Neural progenitor cell (in vitro differentiated cells): ENCODE measurements at places on chromosomes 5 and 9. TPM values are rescaled to one million over a fixed set of nuclear protein-coding genes. Genes with fewer than 3 reads are reported as not detected.

The ERAP2 gene
- not detected in 2 replicates for total RNA-seq

DNA sequence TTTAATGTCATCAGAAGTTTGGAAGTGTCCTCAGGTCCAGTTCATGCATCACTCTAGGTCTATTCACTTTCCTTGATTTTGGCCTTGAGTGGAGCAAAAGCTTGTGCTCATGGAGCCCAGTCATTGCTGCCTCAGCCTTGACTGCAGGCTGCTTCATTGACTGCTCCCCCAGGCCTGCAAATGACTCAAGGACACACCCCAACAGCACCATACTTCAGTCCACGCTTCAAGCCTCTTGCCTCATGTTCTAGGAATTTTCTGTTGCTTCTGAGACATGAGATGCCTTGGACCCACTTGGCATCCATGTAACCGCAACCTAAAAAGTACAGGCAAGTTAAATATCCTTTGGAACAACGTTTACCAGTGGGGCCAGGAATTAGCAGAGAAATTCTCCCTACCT, 193.7 kb downstream of the PIK3R1 start:
- no peaks in the 10 kb centered on the region for H3K36me3 ChIP-seq
- no peaks in the 10 kb centered on the region for H3K27me3 ChIP-seq
- peaks cover 13% of the 10 kb centered on the region for H3K4me1 ChIP-seq
- H3K4me3 ChIP-seq: no peak overlapping the region

- peak; percentile 31 for DNase-seq
- peaks cover 100% of the 10 kb centered on the region for H3K27me3 ChIP-seq
- H3K27ac ChIP-seq: no peak overlapping the region
These were observed 6.2 kb upstream of the NEUROG1 start for GRCh38 chr5:135541807-135542502.

The SLCO6A1 gene
- 0.51 and 2.1 TPM in 2 replicates for total RNA-seq

The PDE4D gene
- total RNA-seq: 2.0 and 2.3 TPM in 2 replicates

The RANBP3L gene
- not detected in 2 replicates for total RNA-seq

DNA sequence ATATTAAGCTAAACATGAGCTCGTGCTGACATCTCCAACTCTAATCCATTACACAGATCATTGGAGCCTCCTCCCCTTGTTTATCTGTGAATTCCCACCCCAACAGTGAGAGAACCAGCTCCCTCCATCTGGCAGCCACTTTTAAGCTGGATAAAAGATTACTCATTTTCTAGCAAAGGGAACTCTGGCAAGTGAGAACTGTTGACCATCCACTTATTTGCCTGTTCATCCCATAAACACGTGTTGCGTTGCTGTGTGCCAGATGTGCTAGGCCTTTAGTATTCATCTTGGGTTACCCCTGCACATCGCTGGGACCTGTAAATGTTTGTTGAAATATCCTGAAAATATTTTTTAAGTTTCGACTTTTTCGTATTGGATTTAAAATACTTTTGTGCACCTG, 2.4 kb upstream of the TOR1A start:
- H3K27me3 ChIP-seq: no peaks in the 10 kb centered on the region
- H3K4me1 ChIP-seq: no peaks in the 10 kb centered on the region
- H3K36me3 ChIP-seq: no peaks in the 10 kb centered on the region
- no peak overlapping the region for H3K4me3 ChIP-seq
- DNase-seq: no peak
- H3K27ac ChIP-seq: no peak overlapping the region

- no peaks in the 10 kb centered on the region for H3K4me1 ChIP-seq
- no peak overlapping the region for H3K27ac ChIP-seq
- no peaks in the 10 kb centered on the region for H3K36me3 ChIP-seq
- no peak overlapping the region for H3K4me3 ChIP-seq
- H3K27me3 ChIP-seq: no peaks in the 10 kb centered on the region
- DNase-seq: no peak
These were observed 450.8 kb downstream of the NFIB start for GRCh38 chr9:13863112-13863511.

DNA sequence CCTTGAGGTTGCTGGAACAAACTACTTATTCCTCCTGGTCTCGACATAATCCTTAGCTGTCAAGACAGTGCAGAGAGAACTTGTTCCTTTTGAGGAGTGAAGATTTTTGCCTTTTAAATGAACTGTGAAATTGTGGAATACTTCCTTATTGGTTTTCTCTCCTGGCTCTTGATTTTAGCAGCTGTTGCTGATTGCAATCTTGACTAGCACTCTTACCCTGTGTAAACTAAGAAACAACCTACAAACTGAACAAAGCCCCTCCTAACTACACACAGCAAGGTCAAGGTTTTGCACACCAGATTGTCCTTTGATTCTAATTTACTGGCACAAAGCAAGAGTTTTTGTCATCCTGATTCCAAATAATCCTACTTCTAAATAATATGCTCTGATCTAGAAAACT, 84.0 kb upstream of the GOLGA1 start:
- DNase-seq: no peak
- H3K27me3 ChIP-seq: no peaks in the 10 kb centered on the region
- no peak overlapping the region for H3K27ac ChIP-seq

DNA sequence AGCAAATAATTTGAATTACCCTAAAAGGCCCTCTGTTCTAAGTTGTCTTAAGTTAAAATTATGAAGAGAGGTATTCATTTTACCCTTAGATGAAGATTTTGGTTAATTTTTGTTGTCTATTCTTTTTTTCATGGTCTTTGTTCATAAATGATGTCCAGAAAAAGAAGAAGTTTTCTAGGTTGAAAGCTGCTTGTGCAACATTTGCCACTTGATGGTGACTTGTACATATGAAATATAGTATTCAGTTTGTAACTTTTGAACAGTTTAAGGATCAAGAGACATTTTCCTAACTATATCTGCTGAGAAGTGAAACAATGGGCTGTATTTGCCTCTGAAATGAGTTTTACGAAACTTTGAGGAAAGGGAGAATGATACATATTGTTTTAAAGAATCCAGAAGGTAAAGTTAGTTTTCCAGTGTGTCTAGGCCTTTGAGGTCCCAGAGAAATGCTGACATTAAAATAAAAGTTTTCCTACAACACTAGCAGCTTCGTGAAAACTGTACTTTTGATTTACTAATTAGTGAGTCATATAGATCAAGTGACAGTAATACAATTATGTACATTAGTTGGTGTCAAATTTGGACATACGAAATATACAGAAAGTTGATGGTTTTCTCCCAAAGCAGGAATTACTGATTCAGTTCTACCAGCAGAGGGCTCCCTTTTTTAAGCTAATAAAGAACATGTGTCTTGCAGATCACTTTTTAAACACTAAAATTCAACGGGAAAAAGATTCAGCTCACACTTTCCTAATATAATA, 70.5 kb downstream of the PIK3R1 start:
- no peaks in the 10 kb centered on the region for H3K27me3 ChIP-seq
- H3K27ac ChIP-seq: no peak overlapping the region
- H3K36me3 ChIP-seq: no peaks in the 10 kb centered on the region
- no peak overlapping the region for H3K4me3 ChIP-seq
- DNase-seq: peak; percentile 65

The SLC35D2 gene
- 18.5 and 30.1 TPM in 2 replicates for total RNA-seq

The CD72 gene
- 0.56 and 1.4 TPM in 2 replicates for total RNA-seq

DNA sequence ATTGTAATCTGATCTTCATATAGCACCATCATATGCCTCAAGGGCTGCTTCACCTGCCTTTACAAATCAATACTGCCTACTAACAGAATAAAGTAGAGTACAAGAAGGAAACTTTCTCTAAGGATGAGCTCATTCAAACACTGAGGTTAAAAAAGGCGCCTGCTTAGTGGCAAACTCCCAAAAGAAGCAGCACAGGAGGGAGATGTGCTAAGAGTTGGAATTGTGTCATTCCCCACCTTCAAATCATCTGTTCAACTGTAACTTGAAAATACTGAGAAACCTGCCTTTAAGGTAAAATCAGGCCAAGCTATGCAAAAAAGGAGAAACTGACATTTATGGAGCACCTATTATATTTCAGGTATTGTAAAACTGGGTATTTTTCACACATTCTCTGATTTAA, 560.6 kb downstream of the PTPRD start:
- H3K4me3 ChIP-seq: no peak overlapping the region
- H3K4me1 ChIP-seq: peaks cover 13% of the 10 kb centered on the region
- H3K27ac ChIP-seq: no peak overlapping the region
- no peaks in the 10 kb centered on the region for H3K36me3 ChIP-seq
- H3K27me3 ChIP-seq: no peaks in the 10 kb centered on the region
- no peak for DNase-seq

GRCh38 chr5:131525805-131526204, 109.2 kb downstream of the RAPGEF6 start:
- no peaks in the 10 kb centered on the region for H3K27me3 ChIP-seq
- H3K4me3 ChIP-seq: no peak overlapping the region
- no peak for DNase-seq
- H3K36me3 ChIP-seq: no peaks in the 10 kb centered on the region
- H3K27ac ChIP-seq: no peak overlapping the region

DNA sequence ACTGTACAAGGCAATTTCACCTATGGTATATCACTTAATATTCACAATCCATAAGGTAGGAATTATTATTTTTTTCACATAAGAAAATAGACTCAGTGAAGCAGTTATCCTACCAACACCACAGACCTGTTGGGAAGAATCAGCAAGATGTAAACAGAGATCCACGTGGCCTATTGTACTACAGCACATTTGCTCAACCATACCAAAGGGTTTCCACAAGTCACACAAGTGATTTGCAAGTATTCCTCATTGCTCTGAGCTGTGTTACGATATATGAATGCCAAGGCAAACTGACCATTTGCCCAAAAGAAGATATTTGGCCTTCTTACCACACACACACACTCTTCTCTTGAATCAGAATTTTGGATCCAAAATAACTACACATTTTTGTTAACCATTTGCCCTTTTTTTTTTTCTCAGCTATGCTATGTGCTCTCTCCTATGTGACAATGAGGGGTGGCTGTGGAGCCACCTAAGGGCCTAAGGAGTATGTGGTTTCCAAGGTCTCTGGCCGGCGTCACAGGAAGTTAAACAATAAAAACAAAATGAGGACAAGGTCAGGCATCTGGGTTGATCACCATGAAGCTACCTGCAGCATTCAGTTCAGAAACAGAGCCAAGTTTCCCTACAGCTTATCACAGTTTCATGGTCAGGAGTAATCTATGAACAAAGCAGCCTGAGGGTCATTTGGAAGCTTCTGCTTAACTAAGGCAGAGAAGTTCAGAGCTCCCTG, 171.0 kb upstream of the FREM1 start:
- H3K27me3 ChIP-seq: no peaks in the 10 kb centered on the region
- no peaks in the 10 kb centered on the region for H3K36me3 ChIP-seq
- DNase-seq: no peak
- no peaks in the 10 kb centered on the region for H3K4me1 ChIP-seq
- no peak overlapping the region for H3K4me3 ChIP-seq
- H3K27ac ChIP-seq: no peak overlapping the region

GRCh38 chr9:112544477-112544876, 57.9 kb downstream of the KIAA1958 start:
- no peak overlapping the region for H3K27ac ChIP-seq
- H3K4me1 ChIP-seq: peaks cover 35% of the 10 kb centered on the region
- H3K36me3 ChIP-seq: no peaks in the 10 kb centered on the region
- no peak for DNase-seq
- no peaks in the 10 kb centered on the region for H3K27me3 ChIP-seq

- no peaks in the 10 kb centered on the region for H3K36me3 ChIP-seq
These were observed 55.0 kb downstream of the WWC1 start for GRCh38 chr5:168346417-168346816.

The C7 gene
- not detected in 2 replicates for total RNA-seq

The DUSP1 gene
- 4.2 and 12.8 TPM in 2 replicates for total RNA-seq

- peak overlapping the region; percentile 46 for H3K4me3 ChIP-seq
- H3K27me3 ChIP-seq: peaks cover 74% of the 10 kb centered on the region
- peak; percentile 86 for DNase-seq
- H3K4me1 ChIP-seq: peaks cover 67% of the 10 kb centered on the region
- peak overlapping the region; percentile 2 for H3K27ac ChIP-seq
These were observed 8.8 kb downstream of the BARHL1 start for GRCh38 chr9:132591244-132591643.

The SMIM33 gene
- total RNA-seq: not detected in 2 replicates

The SETX gene
- 36.0 and 49.7 TPM in 2 replicates for total RNA-seq

The SLC34A1 gene
- total RNA-seq: not detected in 2 replicates

DNA sequence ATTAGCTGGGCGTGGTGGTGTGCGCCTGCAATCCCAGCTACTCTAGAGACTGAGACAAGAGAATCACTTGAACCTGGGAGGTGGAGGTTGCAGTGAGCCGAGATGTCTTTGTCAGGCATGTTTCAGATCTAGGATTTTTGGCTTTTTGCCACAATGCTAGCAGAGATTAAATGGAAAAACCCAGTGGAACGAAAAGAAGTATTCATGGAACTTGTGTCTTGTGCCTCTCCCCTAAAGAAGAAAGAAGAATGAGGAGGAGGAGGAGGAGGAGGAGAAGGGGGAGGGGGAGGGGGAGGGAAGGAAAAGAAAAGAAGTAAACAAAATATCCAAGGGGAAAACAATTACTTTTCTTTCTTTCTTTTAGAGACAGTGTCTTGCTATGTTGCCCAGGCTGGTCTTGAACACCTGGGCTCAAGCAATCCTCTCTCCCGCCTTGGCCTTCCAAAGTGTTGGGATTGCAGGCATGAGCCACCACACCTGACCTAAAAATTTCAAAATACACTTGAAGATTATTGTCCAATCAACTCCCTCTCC, 106.0 kb downstream of the ARRDC3 start:
- H3K27me3 ChIP-seq: peaks cover 13% of the 10 kb centered on the region
- H3K36me3 ChIP-seq: no peaks in the 10 kb centered on the region
- DNase-seq: no peak
- no peak overlapping the region for H3K27ac ChIP-seq
- peaks cover 10% of the 10 kb centered on the region for H3K4me1 ChIP-seq

DNA sequence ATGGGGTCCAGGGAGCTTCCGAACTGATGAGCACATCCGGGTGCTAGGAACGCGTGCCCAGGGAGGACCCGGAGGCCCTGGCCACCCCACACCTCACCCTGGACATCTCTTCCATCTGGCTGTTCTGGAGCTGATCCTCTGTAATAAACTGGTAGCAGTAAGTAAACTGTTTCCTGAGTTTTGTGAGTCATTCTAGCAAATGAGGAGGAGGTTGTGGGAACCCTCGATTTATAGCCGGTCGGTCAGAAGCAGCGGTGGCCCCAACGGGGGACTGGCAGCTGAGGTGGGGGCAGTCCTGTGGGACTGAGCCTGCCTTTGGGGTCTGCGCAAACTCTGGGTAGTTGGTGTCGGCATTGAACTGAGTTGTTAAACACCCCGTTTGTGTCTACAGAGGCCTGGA, 15.4 kb upstream of the UBAC1 start:
- no peak overlapping the region for H3K27ac ChIP-seq
- DNase-seq: no peak
- no peak overlapping the region for H3K4me3 ChIP-seq
- H3K27me3 ChIP-seq: peaks cover 10% of the 10 kb centered on the region
- peaks cover 7% of the 10 kb centered on the region for H3K4me1 ChIP-seq

The ZNF366 gene
- total RNA-seq: not detected in 2 replicates

The CDH9 gene
- 2.4 and 2.8 TPM in 2 replicates for total RNA-seq

DNA sequence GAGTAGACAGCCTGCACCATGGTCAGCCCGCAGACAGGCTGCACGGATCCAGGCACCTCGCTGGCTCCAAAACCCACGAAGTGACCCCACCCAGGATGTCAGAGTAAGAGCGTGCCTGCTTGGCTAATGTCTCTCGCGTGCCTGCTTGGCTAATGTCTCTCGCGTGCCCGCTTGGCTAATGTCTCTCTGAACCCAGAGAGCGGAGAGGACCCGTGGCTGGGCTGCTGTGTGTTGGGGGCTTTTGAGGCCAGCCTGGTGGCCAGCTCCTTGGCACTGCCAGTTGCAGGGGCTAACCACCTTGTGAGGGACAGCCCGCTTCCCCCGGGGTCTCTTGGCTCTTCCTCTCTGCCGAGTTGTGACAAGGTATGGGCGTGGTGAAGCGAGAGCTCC, 8.9 kb upstream of the RXRA start:
- no peak overlapping the region for H3K27ac ChIP-seq
- H3K36me3 ChIP-seq: no peaks in the 10 kb centered on the region
- H3K4me1 ChIP-seq: peaks cover 41% of the 10 kb centered on the region
- no peak overlapping the region for H3K4me3 ChIP-seq
- no peak for DNase-seq
